ENCODE measurements at places on chromosomes 3 and 15. TPM values are rescaled to one million over a fixed set of nuclear protein-coding genes. Genes with fewer than 3 reads are reported as not detected.

GRCh38 chr3:36197151-36197550 is 183.2 kb upstream of the STAC start:
- no peaks in the 10 kb centered on the region for H3K27me3 ChIP-seq
- H3K27ac ChIP-seq, result no peak overlapping the region
- H3K4me3 ChIP-seq, result no peak overlapping the region
- no peaks in the 10 kb centered on the region for H3K36me3 ChIP-seq

UPK1B gene
- not detected for total RNA-seq

- no peaks in the 10 kb centered on the region for H3K4me1 ChIP-seq
- DNase-seq, result no peak
- H3K4me3 ChIP-seq, result no peak overlapping the region
- H3K27ac ChIP-seq, result no peak overlapping the region
- no peaks in the 10 kb centered on the region for H3K27me3 ChIP-seq
These were observed 51.3 kb upstream of the CADPS start for GRCh38 chr3:62926494-62926893.

GRCh38 chr3:168124291-168124690 is 28.6 kb upstream of the GOLIM4 start:
- H3K36me3 ChIP-seq, result no peaks in the 10 kb centered on the region
- no peaks in the 10 kb centered on the region for H3K27me3 ChIP-seq
- H3K4me1 ChIP-seq, result no peaks in the 10 kb centered on the region
- H3K4me3 ChIP-seq, result no peak overlapping the region
- DNase-seq, result no peak

GAP43 gene
- total RNA-seq, result 42.0 TPM

DNA sequence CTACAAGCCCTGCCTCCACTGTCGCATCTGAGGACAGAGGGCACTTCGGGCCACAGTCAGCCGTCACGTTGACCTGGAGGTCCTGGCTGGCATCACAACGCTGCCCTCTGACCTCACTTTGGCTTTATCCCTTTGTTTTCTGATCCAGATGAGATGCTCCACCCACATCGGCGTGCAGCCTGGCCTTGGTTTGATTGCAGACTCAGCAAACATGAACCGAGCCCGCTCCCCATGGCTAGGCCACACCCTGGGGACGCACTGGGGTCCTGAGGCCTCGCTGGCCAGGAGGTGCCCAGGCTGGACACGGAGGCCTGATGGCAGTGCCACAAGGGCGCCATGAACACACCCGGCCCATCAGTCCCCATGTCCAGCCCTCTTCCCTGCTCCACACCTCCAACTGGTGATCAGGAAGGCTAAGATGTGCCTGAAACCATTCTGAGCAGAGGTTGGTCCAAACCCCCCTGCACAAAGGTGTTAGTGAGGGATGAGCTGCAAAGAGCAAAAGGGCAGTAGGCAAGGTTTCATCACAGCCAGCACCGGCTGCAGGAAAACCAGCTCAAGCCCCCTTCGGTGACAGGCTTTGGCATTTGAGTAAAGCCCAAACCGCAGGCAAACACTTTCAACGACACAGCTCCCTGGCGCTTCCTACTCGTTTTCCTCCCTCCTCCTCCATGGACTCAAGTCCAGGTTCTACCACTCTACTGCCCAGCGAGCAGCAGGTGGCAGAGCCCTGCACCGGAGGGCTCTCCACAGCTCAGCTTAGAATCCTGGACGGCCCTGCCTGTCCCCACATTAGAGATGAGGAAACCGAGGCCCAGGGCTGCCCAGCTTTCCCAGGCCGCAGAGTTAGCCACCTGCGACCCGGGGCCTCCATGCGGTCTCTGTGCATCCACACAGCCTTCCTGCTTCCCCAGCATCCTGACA is 165.8 kb downstream of the NUP210 start:
- peaks cover 2% of the 10 kb centered on the region for H3K27me3 ChIP-seq
- no peak overlapping the region for H3K27ac ChIP-seq
- H3K4me1 ChIP-seq, result no peaks in the 10 kb centered on the region
- no peaks in the 10 kb centered on the region for H3K36me3 ChIP-seq

- no peak for DNase-seq
- no peaks in the 10 kb centered on the region for H3K36me3 ChIP-seq
- H3K27me3 ChIP-seq, result no peaks in the 10 kb centered on the region
- H3K4me3 ChIP-seq, result no peak overlapping the region
- H3K27ac ChIP-seq, result peak overlapping the region; percentile 21
These were observed 5.3 kb downstream of the CCDC80 start for GRCh38 chr3:112635674-112636073.

DNA sequence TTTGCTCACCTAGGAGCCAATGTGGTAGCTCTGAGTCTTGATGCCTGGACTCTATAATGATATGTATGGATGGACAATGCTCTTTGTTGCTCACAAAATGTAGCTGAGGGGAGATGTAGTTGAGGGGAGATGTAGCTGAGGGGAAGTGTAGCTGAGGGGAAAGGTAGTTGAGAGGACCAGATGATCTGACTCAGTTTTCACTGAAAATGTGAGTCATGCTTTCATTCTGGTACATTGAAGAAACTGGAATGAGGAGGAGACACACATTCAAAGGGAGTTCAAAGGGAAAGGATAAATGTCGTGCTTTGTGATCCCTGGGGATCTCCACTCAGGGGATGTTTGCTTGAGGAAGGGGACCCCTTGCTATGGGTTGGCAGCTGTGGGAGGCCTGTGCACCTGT is 302.9 kb upstream of the TRIM42 start:
- no peaks in the 10 kb centered on the region for H3K27me3 ChIP-seq
- DNase-seq, result no peak
- H3K4me3 ChIP-seq, result no peak overlapping the region
- H3K27ac ChIP-seq, result no peak overlapping the region
- no peaks in the 10 kb centered on the region for H3K36me3 ChIP-seq

DNA sequence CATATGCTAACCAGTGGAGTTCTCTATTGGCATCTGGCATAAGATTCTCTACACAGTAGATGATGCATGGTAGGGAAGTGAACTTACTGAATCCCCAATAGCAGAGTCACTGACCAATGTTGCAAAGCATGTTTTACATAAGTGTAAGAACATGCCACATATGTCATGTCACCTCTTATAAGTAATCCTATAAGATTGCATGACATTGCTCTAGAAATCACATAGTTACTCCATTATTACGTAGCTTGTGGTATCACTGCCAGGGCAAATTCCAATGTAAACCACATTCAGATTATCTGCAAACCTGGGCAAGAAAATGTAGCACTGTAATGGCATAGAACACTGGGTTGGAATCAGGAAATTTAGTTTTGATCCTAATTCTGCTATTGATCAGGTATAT is 198.2 kb upstream of the UMPS start:
- no peak overlapping the region for H3K4me3 ChIP-seq
- no peaks in the 10 kb centered on the region for H3K4me1 ChIP-seq
- H3K36me3 ChIP-seq, result no peaks in the 10 kb centered on the region
- H3K27ac ChIP-seq, result no peak overlapping the region

MFN1 gene
- 59.0 TPM for total RNA-seq

DNA sequence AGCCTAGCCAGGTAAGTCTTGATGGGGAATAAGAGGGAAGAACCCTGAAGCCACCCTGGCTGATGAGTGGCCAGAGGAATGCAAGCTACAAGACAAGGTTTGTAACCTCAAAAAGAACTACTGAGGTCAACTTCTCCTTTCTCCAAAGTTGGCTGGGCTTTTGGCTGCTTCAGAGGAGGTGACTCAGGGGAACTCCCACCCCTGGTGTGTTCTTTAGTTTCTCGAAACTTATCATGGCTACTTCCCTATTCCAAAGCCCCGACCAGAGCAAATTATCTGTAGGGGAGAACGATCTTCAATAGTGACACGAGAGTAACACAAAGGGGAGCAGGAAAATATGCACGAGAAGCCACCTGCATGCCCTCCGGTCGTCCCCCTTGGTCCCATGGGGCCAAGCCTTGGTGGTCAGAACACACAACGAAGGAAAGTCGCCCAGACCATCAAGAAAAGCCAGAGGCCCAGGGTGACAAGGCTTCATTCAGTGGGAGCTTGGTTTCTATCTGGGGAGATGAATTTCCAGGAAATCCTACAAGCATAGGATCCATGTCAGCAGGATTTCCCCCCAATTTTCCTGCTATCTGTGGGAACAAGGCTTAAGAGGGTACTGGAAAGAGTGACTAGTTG is 6.5 kb upstream of the BCL2A1 start:
- H3K4me1 ChIP-seq, result no peaks in the 10 kb centered on the region
- H3K27ac ChIP-seq, result no peak overlapping the region
- no peak overlapping the region for H3K4me3 ChIP-seq
- H3K36me3 ChIP-seq, result no peaks in the 10 kb centered on the region
- DNase-seq, result no peak

DNA sequence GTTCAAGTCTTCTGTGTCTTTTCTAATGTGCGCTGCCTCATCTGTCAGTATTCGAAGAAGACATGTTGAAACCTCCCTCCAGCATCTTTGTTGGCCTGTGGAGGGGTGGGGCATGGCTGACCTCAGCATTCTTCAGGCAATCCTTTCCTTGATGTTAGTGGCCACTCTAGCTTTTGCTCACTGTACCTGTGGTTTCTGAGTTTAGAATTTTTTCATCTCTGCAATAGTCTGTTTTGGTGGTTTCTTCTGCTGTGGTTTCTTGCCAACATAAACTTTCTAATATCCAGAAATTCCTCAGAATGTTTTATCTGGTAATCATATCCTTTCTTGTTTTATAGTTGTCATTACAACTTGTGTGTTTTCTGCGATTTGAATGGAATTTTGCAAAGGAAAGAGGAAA is 251.3 kb upstream of the NR2E3 start:
- H3K36me3 ChIP-seq, result no peaks in the 10 kb centered on the region
- no peaks in the 10 kb centered on the region for H3K4me1 ChIP-seq
- H3K27me3 ChIP-seq, result peaks cover 19% of the 10 kb centered on the region
- no peak overlapping the region for H3K27ac ChIP-seq
- no peak overlapping the region for H3K4me3 ChIP-seq
- no peak for DNase-seq

WNT7A gene
- total RNA-seq, result not detected

SI gene
- not detected for total RNA-seq

GRCh38 chr3:30691249-30691880 is 85.0 kb downstream of the TGFBR2 start:
- no peaks in the 10 kb centered on the region for H3K27me3 ChIP-seq
- peaks cover 79% of the 10 kb centered on the region for H3K4me1 ChIP-seq
- no peak overlapping the region for H3K4me3 ChIP-seq
- H3K27ac ChIP-seq, result peak overlapping the region; percentile 77

- no peak for DNase-seq
- peaks cover 6% of the 10 kb centered on the region for H3K4me1 ChIP-seq
- no peaks in the 10 kb centered on the region for H3K27me3 ChIP-seq
- H3K27ac ChIP-seq, result peak overlapping the region; percentile 80
These were observed 1.1 kb downstream of the RBSN start for GRCh38 chr3:15097891-15098290.

GRCh38 chr3:81923038-81923437 is 161.6 kb upstream of the GBE1 start:
- no peaks in the 10 kb centered on the region for H3K36me3 ChIP-seq
- no peak overlapping the region for H3K27ac ChIP-seq
- H3K4me1 ChIP-seq, result no peaks in the 10 kb centered on the region
- DNase-seq, result no peak
- no peak overlapping the region for H3K4me3 ChIP-seq
- no peaks in the 10 kb centered on the region for H3K27me3 ChIP-seq

DNA sequence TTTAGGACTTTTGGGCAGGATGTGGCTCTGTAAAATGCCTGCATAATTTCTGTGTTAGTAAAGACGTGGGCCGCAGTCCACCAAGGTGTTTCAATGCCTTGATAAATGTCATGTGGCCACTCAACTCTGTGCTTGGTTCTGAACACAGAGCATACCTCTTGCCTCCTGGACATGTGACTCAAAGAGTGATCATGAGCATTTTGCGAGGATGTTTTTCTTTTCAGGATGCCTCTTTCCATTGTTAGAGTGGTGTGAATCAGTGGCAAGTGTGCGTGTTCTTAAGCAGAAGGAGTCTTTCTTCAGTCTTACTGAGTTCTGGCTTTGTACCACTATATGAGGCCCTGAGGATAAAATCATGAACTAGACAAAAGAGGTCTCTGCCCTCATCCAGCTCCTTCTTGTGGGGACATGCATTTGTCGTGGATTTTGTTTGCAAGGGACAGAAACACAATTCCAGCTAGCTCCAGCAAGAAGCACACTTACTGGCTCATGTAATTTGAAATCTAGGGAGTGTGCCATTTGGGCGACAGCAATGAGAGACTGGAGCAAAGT is 363.4 kb downstream of the LRTM1 start:
- H3K4me1 ChIP-seq, result no peaks in the 10 kb centered on the region
- no peaks in the 10 kb centered on the region for H3K36me3 ChIP-seq
- no peak overlapping the region for H3K4me3 ChIP-seq

GRCh38 chr3:58607816-58608215 is 30.6 kb upstream of the FAM107A start:
- H3K4me3 ChIP-seq, result no peak overlapping the region
- H3K27ac ChIP-seq, result no peak overlapping the region
- no peaks in the 10 kb centered on the region for H3K27me3 ChIP-seq
- H3K36me3 ChIP-seq, result no peaks in the 10 kb centered on the region

- no peak overlapping the region for H3K27ac ChIP-seq
- H3K27me3 ChIP-seq, result no peaks in the 10 kb centered on the region
- H3K4me3 ChIP-seq, result no peak overlapping the region
- H3K4me1 ChIP-seq, result no peaks in the 10 kb centered on the region
These were observed 361.0 kb upstream of the NECTIN3 start for GRCh38 chr3:110710603-110711002.

GRCh38 chr3:182855076-182855475 is 61.8 kb downstream of the ATP11B start:
- no peaks in the 10 kb centered on the region for H3K4me1 ChIP-seq
- no peak for DNase-seq
- H3K4me3 ChIP-seq, result no peak overlapping the region
- H3K36me3 ChIP-seq, result peaks cover 7% of the 10 kb centered on the region
- H3K27me3 ChIP-seq, result no peaks in the 10 kb centered on the region

DNA sequence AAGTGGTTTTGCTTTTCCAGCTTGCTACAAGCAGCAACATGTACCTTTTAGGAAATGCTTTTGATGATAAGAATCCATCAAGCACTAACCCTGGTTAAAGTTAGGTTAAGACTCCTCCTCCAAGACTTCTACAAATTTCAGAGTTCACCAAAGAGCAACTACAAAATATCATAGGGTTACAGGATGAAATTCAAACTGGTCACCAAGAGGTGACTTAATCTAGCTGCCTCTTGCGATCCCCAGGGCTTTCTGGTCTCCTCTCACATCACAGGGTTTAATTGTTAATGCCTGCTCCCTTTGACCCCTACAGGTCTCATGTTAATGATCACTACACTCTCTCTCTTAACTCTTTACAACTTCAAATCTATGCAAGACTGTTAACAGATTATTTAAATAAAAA is 66.5 kb downstream of the DPH6 start:
- DNase-seq, result no peak
- peaks cover 16% of the 10 kb centered on the region for H3K4me1 ChIP-seq
- H3K36me3 ChIP-seq, result no peaks in the 10 kb centered on the region
- H3K27ac ChIP-seq, result no peak overlapping the region
- no peaks in the 10 kb centered on the region for H3K27me3 ChIP-seq
- H3K4me3 ChIP-seq, result no peak overlapping the region
